AG04449 (cell line): ENCODE measurements at places on chromosomes 12 and 14.

GRCh38 chr14:70832561-70833305 is 23.4 kb upstream of the MAP3K9 start:
- no peak for DNase-seq

DNA sequence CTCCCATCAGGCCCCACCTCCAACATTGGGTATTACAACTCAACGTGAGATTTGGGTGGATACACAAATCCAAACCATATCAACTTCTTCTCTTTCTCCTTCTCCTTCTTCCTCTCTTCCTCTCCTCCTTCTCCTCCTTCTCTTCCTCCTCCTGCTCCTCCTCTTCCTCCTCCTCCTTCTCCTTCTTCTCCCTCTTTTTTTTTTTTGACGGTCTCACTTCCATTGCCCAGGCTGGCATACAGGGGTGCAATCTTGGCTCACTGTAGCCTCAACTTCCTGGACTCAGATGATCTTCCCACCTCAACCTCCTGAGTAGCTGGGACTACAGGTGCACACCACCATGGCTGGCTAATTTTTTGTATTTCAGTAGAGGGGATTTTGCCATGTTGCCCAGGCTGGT is 11.4 kb upstream of the NUBPL start:
- DNase-seq = no peak

DNA sequence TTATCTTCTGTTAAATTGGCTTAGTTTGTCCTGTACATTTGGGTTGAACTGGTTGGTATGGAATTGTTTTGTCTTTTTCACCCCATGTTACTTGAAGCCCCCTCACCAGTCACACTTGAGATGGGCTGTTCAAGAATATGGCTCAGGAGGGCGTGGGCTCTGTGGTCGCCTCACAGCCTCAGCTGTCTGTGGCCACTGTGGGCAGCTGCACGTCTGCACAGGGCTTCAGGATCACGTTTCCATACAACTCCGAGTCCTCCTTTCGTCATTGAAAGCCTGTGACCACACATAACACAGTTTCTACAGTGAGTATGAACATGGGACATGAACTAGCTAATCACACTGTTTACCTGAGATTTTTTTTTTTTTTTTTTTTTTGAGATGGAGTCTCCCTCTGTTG is 81.3 kb downstream of the MOK start:
- DNase-seq = no peak

- no peak for DNase-seq
Measured at GRCh38 chr14:105267820-105268548, 19.7 kb downstream of the BTBD6 start.

- DNase-seq = no peak
Measured at GRCh38 chr14:100239211-100239839, 381 bp downstream of the YY1 start.

DNA sequence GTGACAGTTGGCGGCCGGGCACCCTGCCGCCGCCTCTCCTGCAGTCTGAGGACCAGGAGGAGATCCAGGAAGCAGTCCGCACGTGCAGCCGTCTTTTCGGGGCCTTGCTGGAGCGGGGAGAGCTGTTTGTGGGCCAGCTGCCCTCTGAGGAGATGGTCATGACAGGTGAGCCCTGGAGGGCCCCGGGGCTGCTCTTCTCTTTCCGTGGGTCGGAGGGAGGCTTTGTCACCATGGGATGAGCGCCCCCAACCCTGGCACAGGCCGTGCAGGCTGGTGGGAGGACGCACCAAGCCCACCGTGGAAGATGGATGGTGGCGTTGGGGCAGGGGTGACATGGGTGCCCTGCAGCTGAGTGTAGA is 532 bp downstream of the NOC4L start:
- no peak for DNase-seq

DNA sequence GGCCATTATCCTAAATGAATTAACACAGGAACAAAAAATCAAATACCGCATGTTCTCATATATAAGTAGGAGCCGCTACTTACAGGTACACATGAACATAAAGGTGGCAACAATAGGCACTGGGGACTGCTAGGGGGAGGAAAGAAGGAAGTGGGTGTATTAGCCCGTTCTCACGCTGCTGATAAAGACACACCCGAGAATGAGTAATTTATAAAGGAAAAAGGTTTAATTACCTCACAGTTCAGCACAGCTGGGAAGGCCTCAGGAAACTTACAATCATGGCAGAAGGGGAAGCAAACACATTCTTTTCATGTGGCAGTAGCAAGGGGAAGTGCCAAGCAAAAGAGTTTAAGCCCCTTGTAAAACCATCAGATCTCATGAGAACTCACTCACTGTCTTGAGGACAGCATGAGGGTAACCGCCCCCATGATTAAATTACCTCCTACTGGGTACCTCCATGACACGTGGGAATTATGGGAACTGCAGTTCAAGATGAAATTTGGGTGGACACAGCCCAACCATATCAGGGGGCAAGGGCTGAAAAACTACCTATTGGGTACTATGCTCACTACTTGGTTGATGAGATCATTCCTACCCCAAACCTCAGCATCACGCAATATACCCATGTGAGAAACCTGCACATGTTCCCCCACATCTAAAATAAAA is 16.4 kb upstream of the MIA2 start:
- DNase-seq = no peak

DNA sequence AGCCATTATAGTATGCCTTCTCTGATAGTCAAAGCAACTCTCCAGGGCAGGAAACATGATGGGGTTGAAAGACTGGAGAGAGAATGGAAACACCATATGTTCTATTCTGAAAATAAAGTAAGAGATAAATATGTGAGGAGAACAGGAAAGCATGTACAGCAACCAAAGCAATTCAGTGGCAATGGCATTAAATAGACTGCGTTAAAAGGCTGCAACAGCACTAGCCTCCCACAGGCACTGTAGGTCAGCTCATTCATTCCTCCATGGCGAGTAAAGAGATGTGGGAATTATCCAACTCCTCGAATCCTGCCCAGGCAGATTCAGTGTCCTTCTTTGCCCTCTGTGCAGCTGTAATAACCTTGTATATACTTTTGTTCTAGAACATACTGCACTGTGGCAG is 43.8 kb downstream of the ANO6 start:
- no peak for DNase-seq

DNA sequence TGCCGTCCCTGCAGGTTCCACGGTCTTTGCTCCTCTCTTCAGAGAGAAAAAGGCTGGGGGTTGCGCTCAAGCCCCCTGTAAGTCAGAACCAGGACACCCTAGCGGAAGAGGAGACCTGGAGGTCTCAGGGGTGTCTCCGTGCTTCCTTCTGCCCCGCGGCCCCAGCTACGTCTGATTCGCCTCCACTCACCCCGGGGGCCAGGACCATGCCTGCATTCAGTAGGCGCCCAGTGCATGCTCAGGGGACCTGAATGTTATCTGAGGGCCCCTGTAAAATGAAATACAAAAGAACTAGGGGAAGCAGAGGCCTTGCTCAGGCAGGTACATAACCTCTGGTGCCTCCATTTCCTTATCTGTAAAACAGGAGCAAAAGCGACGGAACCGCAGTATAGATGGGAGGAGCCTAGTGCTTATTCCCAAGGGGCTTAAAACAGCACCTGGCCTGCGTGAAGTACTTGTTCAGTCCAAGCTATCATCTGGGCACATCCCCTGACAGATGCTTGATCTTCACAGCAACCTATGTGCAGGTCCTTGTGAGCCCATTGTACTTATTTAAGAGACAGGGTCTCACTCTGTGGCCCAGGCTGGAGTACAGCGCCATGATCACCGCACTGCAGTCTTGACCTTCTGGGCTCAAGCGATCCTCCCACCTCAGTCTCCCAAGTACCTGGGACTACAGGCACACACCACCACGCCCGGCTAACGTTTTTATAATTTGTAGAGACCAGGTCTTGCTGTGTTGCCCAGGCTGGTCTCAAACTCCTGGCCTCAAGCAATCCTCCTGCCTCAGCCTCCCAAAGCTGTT is 110.3 kb upstream of the NCOR2 start:
- DNase-seq = no peak

- no peak for DNase-seq
Measured at GRCh38 chr12:122964439-122965257, 1.6 kb downstream of the ABCB9 start.

DNA sequence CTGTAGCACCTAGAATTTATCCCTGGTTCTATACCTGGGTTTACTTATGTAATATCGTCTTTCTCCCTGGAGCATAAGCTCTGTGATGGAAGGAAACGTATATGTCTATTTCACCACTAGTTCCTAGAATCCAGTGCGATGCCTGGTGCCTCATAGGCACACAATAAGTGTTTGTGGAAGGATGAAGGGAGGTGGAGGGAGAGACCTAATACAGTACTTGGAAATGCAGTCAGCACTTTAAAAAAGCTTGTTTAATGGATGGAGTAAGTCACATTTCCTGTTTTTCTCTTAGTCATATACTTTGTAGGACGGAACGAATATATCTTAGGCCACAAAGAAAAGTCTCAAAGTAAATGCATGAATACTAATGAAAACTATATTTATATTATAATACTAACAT is 186.5 kb upstream of the HMGA2 start:
- peak; percentile 37 for DNase-seq
